ENCODE measurements at places on chromosomes 12 and 14.

DNA sequence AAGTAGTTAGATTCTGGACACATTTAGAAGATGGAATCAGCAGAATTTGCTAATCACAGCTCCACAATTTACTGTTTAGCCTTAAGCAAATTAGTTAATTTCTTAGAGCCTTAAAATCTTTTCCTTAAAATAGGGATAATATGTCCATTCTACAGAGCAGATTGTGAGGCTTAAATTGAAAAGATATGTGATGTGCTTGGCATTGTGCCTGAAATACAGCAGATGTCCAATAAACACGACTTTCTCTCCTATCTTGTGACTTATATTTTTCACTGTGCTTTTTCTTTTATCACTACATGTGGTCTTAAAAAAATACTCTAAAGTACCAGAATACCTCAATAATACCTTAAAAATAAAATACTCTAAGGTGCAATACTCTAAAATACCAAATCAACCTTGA, 30.6 kb downstream of the CCER1 start:
- no peak for DNase-seq

GRCh38 chr14:64400829-64401459, 12.8 kb downstream of the MTHFD1 start:
- DNase-seq: no peak

DNA sequence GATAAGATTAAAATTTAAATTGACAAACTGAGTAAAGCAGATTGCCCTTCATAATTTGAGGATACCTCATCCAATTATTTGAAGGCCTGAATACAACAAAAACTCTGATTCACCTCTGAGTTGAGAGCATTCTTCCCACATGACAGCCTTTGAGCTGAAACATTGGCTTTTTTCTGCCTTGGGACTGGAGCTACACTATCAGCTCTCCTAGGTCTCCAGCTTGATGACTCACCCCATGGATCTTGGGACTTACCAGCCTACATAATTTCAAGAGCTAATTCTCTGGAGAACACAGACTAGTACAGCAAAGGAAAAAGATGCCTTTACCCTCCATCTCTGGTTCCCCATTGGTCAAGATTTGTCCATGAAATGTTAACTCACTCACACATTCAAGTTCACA, 555.1 kb downstream of the FOXG1 start:
- DNase-seq: peak; percentile 23

GRCh38 chr12:117000316-117000715, 89.6 kb downstream of the FBXW8 start:
- DNase-seq: no peak

GRCh38 chr14:32512813-32513212, 183.7 kb downstream of the AKAP6 start:
- DNase-seq: no peak

GRCh38 chr14:33477797-33478196, 473.1 kb downstream of the EGLN3 start:
- no peak for DNase-seq

- peak; percentile 12 for DNase-seq
Observed at GRCh38 chr12:86389949-86390348, 133.8 kb upstream of the MGAT4C start.

- peak; percentile 30 for DNase-seq
Observed at GRCh38 chr14:71591231-71591630, 341.0 kb upstream of the RGS6 start.

GRCh38 chr12:18578191-18578590, 159.6 kb downstream of the PLCZ1 start:
- peak; percentile 49 for DNase-seq

DNA sequence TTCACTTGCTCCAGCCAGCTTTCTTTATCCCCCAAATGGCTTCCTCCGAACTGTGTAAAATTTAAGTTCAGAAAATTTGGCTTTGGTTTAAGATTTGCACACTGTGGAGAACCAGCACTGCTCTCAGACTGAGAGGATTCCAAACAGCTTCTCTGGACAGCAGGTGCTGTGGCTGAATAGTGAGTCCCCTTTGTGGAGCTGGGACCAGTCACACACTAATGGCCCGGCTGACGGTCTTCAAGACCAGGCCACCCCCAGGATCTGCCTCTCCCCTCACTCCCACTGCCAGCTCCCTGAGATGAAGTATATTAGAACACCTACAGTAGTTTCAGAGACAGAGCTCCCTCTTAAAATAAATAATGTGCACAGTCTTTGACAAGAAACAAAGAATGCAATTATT, 267.3 kb downstream of the BCAT1 start:
- DNase-seq: no peak

DNA sequence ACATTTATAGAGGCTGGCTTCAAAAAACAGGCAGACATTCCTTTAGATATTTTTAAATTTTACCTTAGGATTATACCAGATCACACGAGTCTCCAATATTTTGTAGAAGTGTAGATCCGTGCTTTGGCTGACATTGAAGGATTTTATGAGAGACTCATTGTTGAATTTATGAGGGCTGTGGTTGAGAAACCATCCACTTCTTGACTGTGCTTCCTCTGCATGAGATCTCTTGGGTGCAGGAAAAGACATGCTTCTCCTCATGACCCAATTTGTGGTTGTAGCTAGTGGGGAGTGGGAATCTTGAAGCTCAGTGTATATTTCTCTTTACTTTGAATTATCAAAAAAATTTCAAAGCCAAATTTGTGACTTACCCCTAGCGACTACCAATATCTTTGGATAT, 36.7 kb upstream of the NKX2-8 start:
- DNase-seq: no peak

GRCh38 chr12:129081755-129082250, 228.5 kb downstream of the GLT1D1 start:
- no peak for DNase-seq

- DNase-seq: no peak
Observed at GRCh38 chr12:26936559-26937442, 980 bp downstream of the INTS13 start.

DNA sequence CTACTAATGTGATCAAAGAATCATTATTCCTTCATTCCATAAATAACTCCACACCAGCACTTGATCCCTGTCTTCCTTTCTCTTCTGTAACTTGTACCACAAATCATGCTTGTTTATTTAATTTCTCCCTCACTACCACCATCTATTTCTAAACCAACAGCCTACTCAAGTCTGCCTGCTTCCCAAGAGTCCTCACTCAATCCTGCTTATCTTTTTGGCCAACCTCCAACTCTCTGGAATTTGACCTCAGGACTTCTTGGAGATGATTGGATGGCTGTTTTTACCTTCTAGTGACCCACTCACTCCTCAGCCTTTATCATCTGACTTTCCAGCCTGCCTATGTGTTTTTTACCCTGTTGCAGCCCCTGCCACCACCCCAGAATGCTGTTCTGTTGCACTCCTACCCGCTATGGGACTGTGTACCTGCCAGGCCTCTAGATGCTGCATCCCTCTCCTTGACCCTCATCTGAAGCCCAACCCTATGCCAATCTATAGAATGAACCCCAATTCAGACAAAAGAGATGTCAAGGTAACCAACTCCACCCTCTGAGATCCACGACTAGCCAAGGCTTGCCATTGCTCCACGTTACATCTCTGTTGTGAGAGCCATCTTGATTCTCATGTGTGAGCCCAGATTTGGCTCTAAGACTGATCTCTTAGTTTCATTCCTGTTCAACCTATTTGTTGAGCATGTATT, 150.2 kb upstream of the PLEKHG7 start:
- DNase-seq: no peak

DNA sequence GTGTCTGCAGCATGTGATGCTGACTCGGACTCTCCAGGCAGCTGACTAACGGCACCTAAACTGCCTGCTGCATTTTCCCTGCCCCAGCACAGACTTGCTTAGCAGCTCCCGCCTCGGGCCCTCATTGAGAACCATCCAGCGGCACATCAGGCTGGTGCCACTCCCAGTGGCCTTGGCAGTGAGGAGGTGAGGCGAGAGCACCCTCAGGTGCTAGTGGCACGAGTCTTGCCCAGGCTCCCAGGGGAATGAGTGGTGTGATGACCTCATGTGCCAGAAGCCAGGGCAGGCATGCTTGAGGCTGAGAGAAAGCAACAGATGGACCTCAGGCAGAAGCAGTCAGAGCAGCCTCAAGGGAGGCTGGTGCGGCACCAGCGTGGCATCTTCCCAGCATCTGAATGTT, 60.2 kb downstream of the PRKCH start:
- DNase-seq: no peak

DNA sequence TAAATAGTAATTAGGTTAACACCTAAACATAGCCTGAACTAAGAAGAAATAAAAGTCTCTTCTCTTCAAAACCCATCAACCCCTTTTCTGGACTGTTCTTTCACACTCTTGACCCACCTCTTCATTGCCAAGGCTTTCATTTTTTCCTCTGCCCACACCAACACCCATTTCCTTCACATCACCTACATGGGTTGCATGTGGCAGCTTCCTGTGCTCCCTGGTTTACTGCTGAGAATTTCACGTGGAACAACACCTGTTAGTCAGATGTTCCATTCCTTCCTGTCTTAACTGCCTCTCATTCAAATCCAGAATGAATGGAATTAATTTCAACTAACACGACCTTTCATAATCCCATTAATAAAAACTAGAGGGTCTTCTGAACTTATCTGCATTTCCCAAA, 157.3 kb downstream of the BCAT1 start:
- DNase-seq: no peak

- DNase-seq: no peak
Observed at GRCh38 chr12:28096649-28097048, 93.6 kb upstream of the CCDC91 start.

GRCh38 chr14:93281937-93282336, 50.9 kb downstream of the BTBD7 start:
- DNase-seq: peak; percentile 81

- DNase-seq: no peak
Observed at GRCh38 chr12:97982684-97983083, 520.1 kb downstream of the RMST start.

DNA sequence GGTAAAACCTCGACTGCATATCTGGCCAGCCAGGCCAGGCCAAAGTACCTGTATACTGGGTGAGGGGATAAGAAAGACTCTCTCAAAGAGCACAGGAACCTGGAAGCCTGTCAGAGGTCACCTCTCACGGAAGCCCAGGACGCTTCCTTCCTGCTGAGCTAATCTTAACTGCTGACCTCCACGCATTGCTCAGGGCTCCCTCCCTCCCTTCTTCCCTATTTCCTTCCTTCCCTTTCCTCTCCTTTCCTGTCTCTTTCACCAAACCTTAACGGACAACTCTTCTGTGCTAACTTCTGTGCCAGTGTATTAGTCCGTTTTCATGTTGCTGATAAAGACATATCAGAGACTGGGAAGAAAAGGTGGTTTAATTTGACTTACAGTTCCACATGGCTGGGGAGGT, 14.8 kb upstream of the RNASE10 start:
- no peak for DNase-seq

- DNase-seq: peak; percentile 97
Observed at GRCh38 chr14:64628940-64629408, 75.2 kb upstream of the PLEKHG3 start.

- no peak for DNase-seq
Observed at GRCh38 chr12:77548797-77549196, 281.9 kb upstream of the NAV3 start.

DNA sequence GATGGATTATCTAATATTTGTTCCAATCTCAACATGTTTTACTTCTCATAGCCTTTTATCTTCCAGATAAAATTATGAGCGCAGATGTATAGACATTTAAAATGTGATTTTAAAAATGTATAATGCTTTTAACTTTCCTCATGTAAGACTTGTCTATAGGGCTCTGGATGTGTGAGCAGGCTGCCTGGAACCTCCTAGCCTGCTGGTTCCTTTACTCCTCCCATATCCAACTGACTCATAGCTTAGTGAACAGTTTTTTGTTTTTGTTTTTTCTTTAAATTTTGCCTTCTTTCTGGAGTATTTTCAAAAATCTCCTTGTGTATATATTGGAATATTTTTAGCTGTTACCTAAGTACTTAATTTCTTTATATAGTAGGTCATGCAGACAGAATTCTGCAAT, 115.4 kb downstream of the PDE3A start:
- DNase-seq: no peak

DNA sequence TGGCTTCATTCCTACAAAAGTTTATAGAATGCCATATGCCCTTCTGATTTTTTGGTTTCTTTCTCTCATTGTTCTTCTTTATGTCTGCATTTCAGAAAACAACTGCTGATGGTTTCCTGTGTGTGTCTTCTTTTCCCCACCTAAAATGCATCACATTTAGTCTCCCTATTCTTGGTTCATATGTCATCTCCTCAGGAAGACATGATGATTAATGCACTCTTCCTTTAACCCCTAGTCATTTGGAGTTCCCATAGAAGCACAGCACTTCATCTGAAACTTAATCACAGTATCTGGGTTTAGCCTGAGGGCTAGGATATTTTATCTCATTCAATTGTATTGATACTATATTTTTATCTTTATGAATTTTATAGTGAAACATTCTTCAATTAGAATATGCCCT, 21.5 kb downstream of the GNPNAT1 start:
- no peak for DNase-seq

- DNase-seq: no peak
Observed at GRCh38 chr14:103107941-103108748, 13.6 kb downstream of the EXOC3L4 start.

DNA sequence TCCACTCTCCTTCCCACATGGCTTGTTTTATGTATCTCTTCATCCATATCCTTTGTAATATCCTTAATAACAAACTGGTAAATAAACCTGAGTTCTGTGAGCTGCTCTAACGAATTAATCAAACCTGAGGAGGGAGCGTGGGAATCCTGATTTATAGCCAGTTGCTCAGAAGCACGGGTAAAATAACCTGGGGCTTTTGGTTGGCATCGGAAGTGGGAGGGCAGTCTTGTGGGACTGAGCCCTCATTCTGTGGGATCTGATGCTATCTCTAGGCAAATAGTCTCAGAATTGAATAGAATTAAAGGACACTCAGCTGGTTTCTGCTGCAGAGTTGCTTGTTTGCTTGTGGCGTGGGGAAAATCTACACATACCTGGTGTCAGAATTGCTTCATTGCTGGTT, 17.5 kb upstream of the LDHB start:
- no peak for DNase-seq

DNA sequence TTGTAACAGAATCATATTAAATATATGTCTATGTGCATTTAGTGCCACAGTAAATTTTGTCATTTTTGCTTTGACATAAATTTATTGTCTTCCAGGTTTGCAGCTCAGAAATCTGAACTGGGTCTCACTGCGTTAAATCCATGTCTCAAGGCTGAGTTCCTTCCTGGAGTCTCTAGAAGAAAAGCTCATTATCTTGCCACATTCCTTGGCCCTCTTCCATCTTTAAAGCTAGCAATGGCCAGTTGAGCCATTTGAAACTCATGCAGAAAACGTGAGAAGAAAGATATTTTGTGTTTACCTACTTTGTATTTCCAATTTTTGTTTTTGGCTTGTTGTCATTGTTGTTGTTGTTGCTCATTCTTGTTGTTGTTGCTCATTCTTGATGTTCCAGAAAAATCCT, 10.7 kb downstream of the PRH1 start:
- DNase-seq: peak; percentile 13

- DNase-seq: no peak
Observed at GRCh38 chr14:32382704-32383103, 53.6 kb downstream of the AKAP6 start.

- DNase-seq: no peak
Observed at GRCh38 chr14:71361874-71362273, 454.6 kb downstream of the PCNX1 start.

GRCh38 chr12:118035190-118036041, 18.9 kb downstream of the RFC5 start:
- no peak for DNase-seq

Measured in fibroblast of villous mesenchyme (primary cell).